Large intestine (tissue), 12 donors: ENCODE measurements at places on chromosomes 12 and 14. TPM values are rescaled to one million over a fixed set of nuclear protein-coding genes. Genes with fewer than 3 reads are reported as not detected.

Gene AKAP3
- polyA plus RNA-seq, result 2.4 TPM

Gene VCPKMT
- 13.1 TPM for polyA plus RNA-seq

Gene ZNF891
- polyA plus RNA-seq, result 3.2 TPM

GRCh38 chr14:92004062-92004461, 35.8 kb downstream of the TRIP11 start:
- no peak for DNase-seq

- DNase-seq, result no peak
Measured at GRCh38 chr12:56229082-56229481, 769 bp upstream of the SLC39A5 start.
